ENCODE measurements at places on chromosomes 16 and 17. TPM values are rescaled to one million over a fixed set of nuclear protein-coding genes. Genes with fewer than 3 reads are reported as not detected.

DNA sequence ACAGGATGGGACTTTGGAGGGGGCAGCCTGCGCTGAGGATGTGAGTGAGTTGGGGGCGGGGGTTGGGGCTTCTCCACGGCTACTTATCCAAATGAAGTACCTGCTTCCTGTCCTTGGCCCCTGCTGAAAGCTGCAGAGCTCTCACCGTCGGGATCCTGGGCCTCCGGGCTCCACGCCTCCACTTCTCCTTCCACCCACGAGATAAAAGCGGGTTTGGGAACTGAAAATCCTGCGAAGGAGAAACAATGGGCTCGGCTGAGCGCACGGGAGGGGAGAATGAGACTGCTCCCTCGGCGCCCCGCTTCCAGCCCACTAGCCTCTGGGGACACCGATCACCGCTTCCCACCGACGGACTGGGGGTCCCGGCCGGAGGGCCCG, 486 bp downstream of the ZNF785 start:
- no peaks in the 10 kb centered on the region for H3K27me3 ChIP-seq
- H3K4me3 ChIP-seq = peak overlapping the region; percentile 83
- peaks cover 32% of the 10 kb centered on the region for H3K4me1 ChIP-seq
- H3K36me3 ChIP-seq = peaks cover 35% of the 10 kb centered on the region
- peak overlapping the region; percentile 83 for H3K27ac ChIP-seq

DNA sequence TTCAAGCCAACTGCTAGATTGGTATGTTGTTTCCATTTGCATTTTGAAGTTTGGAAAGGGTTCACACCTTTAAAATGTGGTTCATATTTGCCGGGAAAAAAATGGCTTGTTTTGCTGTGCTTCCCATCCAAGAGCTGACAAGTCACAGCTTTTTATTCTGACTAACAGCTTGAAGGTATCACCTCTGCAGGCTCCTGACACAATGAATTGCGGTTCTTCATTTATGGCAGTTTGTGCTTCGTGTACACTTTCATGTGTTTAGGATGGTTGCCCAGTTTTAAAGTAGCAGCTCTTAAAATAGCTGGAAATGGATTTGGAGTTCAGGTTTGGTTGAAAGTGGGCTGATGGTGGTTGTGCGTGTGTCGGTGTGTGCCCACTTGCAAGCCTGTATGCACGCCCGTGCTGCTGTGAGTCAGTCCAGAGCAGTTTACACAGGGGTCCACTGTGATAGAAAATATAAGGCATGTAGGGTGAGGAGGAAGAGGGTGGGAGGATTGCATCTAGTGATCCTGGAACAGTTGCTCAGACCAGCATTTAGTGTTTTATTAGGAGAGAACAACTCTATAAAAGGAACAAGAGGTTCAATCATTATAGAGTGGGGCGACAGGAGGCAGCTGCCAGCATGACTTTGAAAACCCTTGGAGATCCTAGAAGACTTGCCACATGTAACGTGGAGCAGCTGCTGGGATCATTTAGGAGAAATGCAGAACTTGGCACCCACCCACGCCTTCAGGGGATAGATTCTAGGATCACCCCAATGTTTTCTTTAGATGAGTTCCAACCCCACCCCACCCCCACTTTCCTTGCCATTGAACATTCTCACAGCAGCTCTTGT, 108.0 kb upstream of the TBX2 start:
- no peaks in the 10 kb centered on the region for H3K27me3 ChIP-seq
- no peak overlapping the region for H3K27ac ChIP-seq
- H3K4me1 ChIP-seq = no peaks in the 10 kb centered on the region
- no peak for DNase-seq

DRC3 gene
- 0.34 TPM for total RNA-seq

DDX52 gene
- total RNA-seq = 26.2 TPM
